ENCODE measurements at places on chromosomes 6 and 20.

DNA sequence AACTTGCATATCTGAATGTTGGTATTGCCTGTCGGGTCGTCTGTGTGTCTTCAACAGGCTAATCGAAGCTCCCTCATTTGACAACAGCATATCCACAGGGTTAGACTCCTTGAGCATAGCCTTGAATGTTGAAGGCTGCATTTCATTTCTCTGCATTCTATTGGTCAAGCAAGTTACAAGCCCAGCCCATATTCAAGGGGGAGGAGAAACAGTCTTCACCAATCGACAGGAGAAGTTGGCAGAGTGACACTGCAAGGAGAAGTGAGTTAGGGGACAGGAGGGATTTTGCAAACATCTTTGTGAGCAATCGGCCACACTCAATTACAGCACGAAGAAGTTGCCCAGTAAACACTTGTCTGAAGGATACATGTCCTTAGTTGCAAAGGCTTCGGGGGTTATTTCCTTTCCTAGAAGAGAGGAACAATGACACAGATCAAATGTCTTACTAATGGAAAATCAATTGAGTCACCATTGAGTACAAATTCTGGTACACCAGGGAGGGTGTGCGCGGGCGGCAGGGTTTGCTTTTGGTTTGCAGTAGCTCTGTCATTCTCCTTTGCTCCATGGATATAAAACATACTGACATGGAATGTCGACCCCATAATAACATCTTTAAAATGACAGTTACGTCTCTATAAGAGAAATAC lies 60.6 kb upstream of the NT5E start:
- no peak for DNase-seq

DNA sequence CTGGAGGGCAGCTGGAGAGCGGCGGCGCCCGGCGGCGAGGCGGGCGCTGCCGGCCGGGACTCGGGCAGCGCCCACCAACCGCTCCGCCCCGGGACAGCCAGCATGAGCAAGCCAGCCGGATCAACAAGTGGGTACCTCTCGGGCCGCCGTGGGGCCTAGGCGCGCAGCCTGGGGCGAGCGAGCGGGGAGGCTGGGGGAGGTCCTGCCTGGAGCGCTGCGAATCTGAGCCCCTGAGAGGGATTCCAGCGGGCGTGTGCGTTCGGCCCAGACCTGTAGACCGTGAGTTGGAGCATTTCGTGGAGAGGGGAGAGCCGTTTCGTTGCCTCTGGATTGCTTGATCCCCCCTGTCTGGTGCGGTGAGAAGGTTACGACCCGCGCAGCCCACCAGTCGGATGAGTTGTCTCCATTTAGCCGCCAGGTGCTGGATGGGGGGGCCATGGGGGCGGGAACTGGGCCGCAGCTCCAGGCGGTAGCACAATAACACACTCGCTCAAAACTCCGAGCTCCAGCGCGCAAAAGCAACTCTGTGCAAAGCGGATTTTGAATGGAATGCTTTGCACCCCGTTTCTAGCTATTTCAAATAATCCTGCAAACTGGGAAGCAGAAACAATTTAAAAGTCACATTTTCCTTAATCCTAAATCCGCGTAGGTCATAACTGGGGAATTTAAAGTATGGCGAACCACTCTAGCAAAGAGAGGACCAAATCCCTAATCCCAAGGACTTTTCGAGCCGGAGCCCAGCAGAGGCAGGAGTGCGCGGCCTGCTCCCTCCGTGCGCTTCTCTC lies 1.0 kb downstream of the NR2E1 start:
- no peak for DNase-seq

DNA sequence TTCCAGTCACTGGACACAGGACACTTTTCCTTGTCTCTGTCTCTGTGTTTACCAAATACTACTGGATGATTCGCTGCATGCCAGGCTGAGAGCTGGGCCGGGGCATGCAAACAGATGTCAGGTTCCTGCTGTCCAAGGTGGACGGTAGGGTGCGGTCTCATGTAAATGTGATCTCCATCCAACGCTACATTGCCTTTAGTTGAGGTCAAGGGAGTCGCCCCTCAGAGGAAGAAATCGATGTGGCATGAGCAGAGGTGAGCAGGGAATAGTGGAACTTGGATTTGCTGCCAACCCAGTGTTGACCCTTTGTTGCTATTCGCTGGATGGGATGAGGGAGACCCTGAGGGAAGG lies 9.8 kb upstream of the TOX2 start:
- no peak for DNase-seq

DNA sequence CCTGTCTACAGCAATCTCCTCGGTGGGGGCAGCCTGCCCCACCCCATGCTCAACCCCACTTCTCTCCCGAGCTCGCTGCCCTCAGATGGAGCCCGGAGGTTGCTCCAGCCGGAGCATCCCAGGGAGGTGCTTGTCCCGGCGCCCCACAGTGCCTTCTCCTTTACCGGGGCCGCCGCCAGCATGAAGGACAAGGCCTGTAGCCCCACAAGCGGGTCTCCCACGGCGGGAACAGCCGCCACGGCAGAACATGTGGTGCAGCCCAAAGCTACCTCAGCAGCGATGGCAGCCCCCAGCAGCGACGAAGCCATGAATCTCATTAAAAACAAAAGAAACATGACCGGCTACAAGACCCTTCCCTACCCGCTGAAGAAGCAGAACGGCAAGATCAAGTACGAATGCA lies 19.4 kb downstream of the PRDM1 start:
- DNase-seq = no peak

- DNase-seq = no peak
These were observed 104.9 kb upstream of the IYD start for GRCh38 chr6:150263765-150264404.

- no peak for DNase-seq
These were observed 3.7 kb upstream of the FOXO3 start for GRCh38 chr6:108556866-108557493.

- no peak for DNase-seq
These were observed 34.5 kb upstream of the RREB1 start for GRCh38 chr6:7073082-7073820.
